ENCODE measurements at places on chromosomes 5 and 9.

GRCh38 chr9:94150890-94151650, 66.8 kb downstream of the PTPDC1 start:
- no peak for DNase-seq

DNA sequence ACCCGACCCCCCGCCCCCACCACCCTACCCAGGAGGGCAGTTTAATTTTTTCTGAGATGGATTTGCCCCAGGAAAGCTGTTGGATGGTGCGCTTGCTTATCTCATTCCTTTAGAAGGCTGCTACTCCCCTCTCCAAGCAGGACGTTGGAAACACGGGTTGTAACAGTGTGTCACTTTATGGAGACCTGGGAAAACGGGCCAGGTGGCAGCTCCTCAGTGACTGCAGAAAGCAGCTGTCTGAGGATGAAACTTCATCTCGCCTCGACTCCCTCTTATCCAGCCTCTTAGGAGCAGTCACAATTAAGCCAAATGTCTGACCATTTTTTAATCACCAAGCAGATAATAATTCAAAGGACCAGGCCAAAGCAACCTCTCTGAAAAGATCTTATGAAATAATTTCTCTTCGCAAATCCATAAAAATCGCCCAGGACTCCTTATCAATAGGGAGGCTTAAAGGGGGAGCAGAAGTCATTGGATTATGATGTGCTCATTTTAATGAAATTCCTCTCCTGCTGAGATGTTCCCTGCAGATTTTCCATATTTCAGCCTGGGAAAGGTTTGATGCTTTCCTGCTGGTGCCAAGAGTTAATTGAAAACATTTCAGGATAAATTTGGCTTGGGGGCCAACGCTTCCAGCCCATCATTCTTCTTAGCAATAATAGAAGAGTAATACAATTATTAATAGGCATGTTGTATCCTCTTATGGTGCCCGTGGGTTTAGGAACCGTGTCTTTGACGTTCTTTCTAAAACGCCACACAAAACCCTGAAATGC, 26.0 kb downstream of the GAS1 start:
- no peak for DNase-seq

GRCh38 chr9:87040410-87041009, 93.2 kb upstream of the GAS1 start:
- DNase-seq: no peak

DNA sequence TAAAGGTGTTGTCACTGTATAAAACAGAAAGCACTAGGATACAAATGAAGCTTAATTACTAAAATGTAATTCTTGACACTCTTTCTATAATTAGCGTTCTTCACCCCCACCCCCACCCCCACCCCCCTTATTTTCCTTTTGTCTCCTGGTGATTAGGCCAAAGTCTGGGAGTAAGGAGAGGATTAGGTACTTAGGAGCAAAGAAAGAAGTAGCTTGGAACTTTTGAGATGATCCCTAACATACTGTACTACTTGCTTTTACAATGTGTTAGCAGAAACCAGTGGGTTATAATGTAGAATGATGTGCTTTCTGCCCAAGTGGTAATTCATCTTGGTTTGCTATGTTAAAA, 43.8 kb downstream of the NDFIP1 start:
- no peak for DNase-seq

GRCh38 chr5:43401827-43402226, 10.4 kb downstream of the CCL28 start:
- DNase-seq: no peak

DNA sequence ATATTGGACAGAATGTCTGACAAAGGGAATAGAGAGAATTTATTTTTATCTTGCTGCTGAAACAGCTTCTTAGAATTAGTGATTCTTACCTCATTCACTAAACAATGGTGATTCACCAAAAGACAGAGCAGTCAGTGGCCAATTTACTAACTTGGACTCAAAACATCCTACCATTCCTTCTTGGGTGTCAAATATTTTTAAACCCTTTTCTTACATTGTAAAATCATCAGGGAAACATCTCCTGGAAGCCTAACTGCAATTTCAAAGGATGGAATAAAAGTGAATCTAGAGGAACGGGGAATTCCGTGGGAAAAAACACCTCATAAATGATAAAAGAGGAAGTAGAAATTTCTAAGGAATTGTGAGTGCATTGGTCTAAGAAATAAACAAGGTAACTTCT, 97.7 kb downstream of the LHFPL2 start:
- no peak for DNase-seq

DNA sequence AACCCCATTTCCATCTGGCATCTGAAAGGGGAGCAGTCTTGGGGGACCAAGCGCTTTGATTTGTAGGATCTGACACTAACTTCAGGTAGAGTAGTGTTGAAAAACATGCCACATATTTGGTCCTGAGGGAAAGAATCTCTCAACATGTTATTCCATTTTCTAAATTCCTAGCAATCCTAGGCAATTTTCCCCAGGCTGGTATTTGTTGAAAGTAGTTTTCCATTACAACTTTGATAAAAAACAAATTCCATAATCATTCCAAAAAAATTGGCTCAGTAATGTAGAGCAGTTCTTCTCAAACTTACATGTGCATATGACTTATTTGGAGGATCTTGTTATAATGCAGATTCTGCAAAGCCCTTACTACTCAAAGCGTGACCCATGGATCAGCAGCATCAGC, 477.9 kb downstream of the ACTL7B start:
- no peak for DNase-seq

- no peak for DNase-seq
Measured at GRCh38 chr5:39432696-39433530, 8.1 kb upstream of the DAB2 start.

DNA sequence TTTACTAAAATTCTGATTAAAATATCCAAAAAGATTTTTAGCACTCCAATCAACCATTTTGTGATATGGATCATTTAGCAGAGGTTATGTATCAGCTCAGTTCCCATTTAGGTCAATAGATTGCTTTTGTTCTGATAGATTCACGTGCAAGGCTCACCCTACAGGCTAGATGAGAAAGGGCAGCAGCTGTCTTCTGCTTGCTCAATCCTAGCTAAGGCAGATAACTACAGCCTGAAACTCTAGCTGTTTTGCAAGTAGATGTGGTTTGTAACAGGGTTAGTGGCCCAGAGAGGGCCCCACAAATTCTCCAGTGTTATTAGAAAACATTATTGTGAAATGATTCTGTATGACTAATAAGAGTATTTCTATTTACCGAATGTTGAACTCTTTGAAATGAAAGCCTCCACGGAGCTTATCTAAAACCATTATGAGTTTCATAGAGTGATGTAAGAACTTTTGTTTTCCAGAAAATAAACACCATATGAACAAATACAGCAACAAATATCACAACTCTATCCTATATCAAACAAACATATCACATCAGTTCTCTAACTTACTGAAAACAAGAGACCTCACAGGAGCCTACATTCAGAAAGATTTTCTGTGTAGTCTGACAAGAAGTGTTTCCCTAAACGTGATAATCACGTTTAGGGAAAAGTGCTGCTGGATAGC, 841.9 kb upstream of the ACO1 start:
- DNase-seq: no peak

DNA sequence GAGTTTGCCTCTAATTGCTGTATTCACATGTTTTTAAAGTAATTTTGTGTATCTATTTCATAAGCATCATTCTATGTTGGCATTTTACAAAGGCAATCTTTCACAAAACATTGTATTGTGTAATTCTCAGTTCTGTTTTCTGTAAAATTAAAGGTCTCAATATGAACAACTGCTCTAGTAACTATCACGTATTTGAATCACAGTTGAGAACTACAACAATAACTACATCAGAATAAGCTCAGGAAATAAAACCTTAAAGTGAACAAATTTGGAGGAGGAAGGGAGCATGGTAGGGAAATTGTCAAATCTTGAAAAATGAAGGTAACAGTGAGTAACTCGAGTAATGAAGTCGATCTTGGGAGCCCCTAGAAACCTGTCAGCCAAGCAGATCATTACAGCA, 22.5 kb upstream of the CAMK4 start:
- no peak for DNase-seq

DNA sequence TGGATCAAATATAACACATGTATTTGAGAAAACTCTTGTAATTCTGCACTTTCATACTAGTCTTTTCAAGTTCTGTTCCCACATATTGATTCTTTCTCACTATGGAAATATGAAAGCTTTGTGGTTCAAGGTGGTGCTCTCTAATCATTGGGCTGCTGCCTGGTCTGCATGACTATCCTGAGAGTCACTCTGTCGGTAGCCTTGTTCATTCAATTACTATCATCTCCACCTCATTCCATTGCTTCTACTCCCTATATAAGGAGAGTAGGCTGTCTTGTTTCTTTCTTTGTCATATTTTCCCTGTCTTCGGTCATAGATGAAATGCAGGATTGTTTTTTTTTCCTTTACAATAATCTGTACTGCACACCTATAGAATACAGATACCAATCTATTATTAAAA, 341.4 kb upstream of the ACTBL2 start:
- DNase-seq: peak; percentile 46

GRCh38 chr5:76524101-76524835, 98.9 kb downstream of the F2RL2 start:
- DNase-seq: no peak

GRCh38 chr9:86515221-86515620, 161.0 kb upstream of the TUT7 start:
- no peak for DNase-seq

DNA sequence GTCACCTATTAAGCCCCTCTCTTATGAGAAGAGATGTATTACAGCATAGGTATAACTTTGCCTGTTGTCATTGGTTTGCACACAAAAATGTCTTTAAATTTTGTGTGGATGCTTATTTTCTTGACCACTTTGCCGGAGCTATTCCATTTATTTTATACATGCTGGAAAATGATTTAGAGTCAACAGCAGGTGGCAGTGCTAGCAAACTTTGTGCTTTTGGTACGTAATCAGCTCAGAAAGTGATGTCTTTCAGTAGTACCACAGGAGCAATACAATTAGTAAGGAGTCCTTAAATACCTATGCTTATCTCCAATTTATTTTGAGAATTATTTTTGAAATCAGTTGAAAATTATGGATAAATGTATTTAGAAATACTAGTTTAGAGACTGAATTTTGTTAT, 19.8 kb upstream of the NUDT12 start:
- no peak for DNase-seq

DNA sequence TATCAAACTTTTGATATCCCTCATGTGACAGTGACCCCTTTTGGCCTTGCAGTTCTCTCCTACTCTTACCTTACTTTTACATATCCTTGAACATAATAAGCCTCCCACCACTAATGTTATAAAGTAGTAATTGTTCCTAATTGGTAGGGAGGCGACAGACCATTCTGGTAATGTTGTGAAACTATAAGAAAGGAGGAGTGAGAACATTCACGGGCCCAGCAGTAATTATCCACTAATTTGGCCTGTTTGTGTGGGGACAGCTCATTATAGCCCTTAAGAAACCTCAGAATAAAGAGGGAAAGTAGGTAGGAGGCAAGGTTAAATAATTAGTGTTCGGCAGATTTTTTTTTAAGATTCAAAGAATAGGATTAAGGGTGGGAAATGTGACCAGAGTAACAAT, 1046.5 kb upstream of the ARRDC3 start:
- DNase-seq: no peak

DNA sequence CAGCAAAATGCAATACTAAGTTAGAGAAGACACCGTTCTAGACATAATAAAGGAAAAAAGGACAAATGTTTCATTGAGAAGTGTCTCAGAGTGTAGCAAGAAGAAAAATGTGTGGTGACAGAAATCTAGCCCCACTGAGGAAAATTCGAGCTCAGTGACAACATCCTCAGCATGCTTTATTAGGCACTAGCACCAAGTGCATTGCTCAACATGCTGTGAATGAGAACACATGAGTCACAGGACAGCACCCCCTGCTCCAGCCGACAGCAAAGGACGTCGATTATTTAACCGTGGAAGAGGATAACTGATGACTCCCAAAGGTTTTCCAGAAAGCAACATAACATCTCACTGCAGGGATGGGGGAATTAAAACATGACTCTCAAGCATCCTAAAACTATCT, 182.7 kb downstream of the GNAQ start:
- peak; percentile 68 for DNase-seq

- no peak for DNase-seq
Measured at GRCh38 chr9:98333703-98334582, 78.5 kb upstream of the TBC1D2 start.

DNA sequence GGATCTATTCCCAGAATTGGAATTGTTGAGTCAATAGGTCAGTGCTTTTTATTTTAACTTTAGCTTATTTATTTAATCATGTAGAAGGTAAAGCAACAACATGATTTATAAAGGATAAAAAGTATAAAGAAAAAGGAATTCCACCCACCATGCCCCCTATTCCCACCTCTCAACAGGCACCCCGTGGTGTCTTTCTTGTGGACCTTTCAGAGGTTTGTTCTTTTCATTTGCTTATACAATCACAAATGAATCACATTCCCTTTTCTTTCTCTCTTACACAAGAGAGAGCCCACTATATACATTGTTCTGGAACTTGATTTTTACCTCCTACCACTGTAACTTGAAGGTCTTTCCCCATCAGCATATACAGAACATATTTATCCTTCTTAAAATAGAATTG, 37.2 kb upstream of the SMIM32 start:
- no peak for DNase-seq

DNA sequence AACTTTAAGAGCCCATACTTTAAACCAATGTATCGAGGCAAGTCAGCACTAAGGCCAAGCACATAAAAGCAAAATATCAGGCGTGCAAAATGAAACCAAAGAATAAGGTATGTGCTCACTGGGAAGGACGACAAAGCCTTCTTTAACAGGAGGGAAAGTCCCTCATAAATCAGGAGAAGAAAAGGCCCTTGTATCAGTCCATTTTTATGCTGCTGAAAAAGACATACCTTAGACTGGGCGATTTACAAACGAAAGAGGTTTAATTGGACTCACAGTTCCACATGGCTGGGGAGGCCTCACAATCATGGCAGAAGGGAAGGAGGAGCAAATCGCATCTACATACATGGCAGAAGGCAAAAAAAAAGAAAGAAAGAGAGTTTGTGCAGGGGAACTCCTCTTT, 68.9 kb downstream of the UBE2QL1 start:
- no peak for DNase-seq

DNA sequence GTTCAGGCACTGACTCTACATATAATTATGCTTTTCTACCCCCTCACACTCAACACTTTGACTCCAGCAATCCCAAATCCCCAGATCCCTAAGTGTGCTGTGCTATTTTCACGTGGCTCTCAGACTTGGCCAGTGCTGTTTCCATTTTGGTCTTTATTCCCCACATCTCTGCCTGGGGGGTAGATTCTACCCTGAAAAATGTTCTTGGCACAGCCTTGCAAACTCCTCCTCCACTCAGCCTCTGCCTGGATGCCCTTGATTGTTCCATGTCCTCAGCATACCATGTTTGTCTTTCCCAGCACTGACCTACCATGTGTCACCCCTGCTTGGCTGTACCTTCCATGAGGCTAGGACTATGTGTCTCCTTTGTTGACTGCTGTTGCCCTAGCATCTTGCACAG, 43.0 kb downstream of the FXN start:
- DNase-seq: no peak

- DNase-seq: no peak
Measured at GRCh38 chr9:2623288-2624050, 1.9 kb downstream of the VLDLR start.

All from AG09309 (cell line).